ENCODE measurements at places on chromosomes 3 and 15.
A peak's percentile ranks its signal among the peaks of the same experiment; 100 is the strongest.

GRCh38 chr15:76953913-76954312, 22.4 kb downstream of the RCN2 start:
- DNase-seq, result no peak

- DNase-seq, result no peak
These were observed 100.3 kb downstream of the ADCY5 start for GRCh38 chr3:123348471-123349200.

GRCh38 chr15:36614016-36614415, 34.6 kb downstream of the CDIN1 start:
- DNase-seq, result no peak

DNA sequence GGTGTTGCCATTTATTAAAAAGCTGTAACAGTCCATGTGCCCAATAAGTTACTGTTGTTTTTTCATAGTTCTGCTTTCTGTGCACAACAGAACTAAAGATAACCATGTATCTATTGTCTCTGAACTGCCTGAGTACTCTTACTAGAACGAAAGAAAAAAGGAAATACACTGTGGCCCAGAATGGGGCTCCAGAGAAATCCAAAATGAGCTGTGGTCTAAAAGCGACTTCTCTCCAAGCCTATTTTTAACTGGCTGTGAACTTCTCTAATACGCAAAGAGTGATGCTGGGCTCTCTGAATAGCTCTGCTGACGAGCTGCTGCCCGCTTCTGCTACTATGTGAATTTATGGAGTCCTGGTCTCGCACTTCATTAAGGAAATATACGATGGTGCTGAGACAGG, 56.2 kb upstream of the LPP start:
- DNase-seq, result no peak

DNA sequence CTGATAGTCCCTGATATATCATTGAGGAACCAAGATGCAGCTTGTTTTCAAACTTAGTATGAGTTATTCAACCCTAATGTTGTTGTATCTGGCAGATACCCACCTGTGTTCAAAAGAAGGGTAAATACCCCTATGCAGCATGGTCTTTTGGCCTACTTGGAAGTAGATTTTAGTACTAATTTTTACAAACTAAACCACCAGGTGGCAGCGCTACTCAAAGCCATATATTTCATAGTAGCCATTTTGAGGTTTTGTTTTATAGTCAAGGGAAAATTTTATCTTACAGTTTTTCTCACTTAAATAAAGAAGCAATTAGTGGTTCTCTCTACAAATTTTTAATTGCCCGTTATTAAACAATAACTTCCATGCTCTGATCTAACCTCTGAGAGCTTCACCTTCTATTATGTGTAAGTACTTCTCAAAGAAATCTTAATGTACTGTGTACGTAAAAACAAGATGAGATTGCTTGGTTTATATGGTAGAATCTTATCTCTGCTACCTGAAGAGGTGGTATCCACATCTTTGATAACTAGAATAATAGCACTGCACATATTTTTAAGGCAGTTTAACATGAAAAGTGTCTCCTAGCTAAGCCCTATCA, 31.5 kb upstream of the MLF1 start:
- peak; percentile 54 for DNase-seq

All from fibroblast of skin of scalp (primary cell).